SJSA1 (cell line): ENCODE measurements at places on chromosomes 16 and 17. TPM values are rescaled to one million over a fixed set of nuclear protein-coding genes. Genes with fewer than 3 reads are reported as not detected.
A peak's percentile ranks its signal among the peaks of the same experiment; 100 is the strongest.

Gene CTRL
- total RNA-seq, result 0.09 and 0.29 TPM in 2 replicates

DNA sequence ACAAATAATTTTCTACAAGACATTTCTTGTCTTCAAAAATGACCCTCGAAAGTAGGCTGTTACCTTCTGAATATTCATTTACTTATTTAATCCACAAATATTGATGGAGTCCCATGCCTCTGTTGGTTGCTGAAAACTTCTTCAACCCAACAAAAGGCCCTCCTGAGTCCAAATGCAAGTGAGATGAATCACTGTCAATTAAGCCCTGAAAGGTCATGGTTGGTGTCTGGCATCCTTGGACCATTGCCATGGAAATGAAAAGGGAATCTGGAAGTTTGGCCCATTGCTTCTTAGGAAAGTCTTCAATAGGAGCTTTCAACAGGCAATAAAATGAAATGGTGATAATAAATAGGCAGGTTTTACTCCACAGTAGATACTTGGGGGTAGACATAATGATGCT lies 364.7 kb upstream of the DYNLRB2 start:
- H3K4me1 ChIP-seq, result peaks cover 37% of the 10 kb centered on the region
- no peaks in the 10 kb centered on the region for H3K27me3 ChIP-seq
- no peaks in the 10 kb centered on the region for H3K36me3 ChIP-seq
- DNase-seq, result peak; percentile 60
- no peak overlapping the region for H3K4me3 ChIP-seq
- H3K27ac ChIP-seq, result peak overlapping the region; percentile 100

DNA sequence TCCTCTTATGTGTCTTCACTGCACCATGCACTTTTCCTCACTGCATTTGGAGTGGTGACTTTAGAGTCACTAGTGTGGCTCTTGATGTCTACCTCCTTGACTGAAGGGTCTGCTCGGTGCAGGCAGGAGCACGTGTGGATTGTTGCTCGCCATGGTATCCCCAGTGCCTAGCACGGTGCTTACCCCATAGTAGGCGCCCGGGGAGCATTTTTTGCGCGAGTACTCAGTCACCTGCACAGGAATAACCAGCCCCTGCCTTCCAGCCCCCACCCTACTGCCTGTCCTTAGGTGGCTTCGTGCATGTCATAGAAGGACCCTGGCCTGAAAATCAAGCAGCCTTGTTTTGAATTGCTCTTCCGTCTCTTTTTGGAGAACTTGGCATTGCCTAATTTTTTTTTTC lies 31.3 kb downstream of the CDRT15 start:
- no peak for DNase-seq
- no peaks in the 10 kb centered on the region for H3K27me3 ChIP-seq
- no peak overlapping the region for H3K27ac ChIP-seq
- H3K4me3 ChIP-seq, result no peak overlapping the region
- peaks cover 4% of the 10 kb centered on the region; the same call in 1 of the 2 replicates for H3K4me1 ChIP-seq
- peaks cover 3% of the 10 kb centered on the region; the same call in 1 of the 2 replicates for H3K36me3 ChIP-seq

- peak overlapping the region; percentile 86 for H3K27ac ChIP-seq
- peaks cover 60% of the 10 kb centered on the region for H3K4me1 ChIP-seq
- H3K27me3 ChIP-seq, result no peaks in the 10 kb centered on the region
- peaks cover 12% of the 10 kb centered on the region for H3K36me3 ChIP-seq
- no peak for DNase-seq
Measured at GRCh38 chr17:45319239-45319703, 2.5 kb upstream of the MAP3K14 start.

Gene NPIPB12
- total RNA-seq, result 2.8 and 5.4 TPM in 2 replicates

- no peak overlapping the region for H3K27ac ChIP-seq
- H3K27me3 ChIP-seq, result no peaks in the 10 kb centered on the region
- DNase-seq, result no peak
- no peaks in the 10 kb centered on the region for H3K4me1 ChIP-seq
- H3K36me3 ChIP-seq, result peaks cover 62% of the 10 kb centered on the region
Measured at GRCh38 chr17:67922503-67922902, 73.8 kb downstream of the C17orf58 start.

Gene KRTAP4-9
- not detected in 2 replicates for total RNA-seq

Gene MT1H
- total RNA-seq, result not detected in 2 replicates

Gene HLF
- 0.08 TPM in 1 of 2 replicates, not detected in the other for total RNA-seq

- no peak for DNase-seq
- H3K27me3 ChIP-seq, result no peaks in the 10 kb centered on the region
- H3K4me3 ChIP-seq, result no peak overlapping the region
- no peaks in the 10 kb centered on the region for H3K36me3 ChIP-seq
- peaks cover 21% of the 10 kb centered on the region for H3K4me1 ChIP-seq
Measured at GRCh38 chr17:39738568-39738901, 797 bp downstream of the GRB7 start.

GRCh38 chr16:84471316-84471715 lies 33.1 kb downstream of the MEAK7 start:
- H3K4me1 ChIP-seq, result no peaks in the 10 kb centered on the region
- H3K27ac ChIP-seq, result no peak overlapping the region
- DNase-seq, result peak; percentile 36
- H3K4me3 ChIP-seq, result no peak overlapping the region
- peaks cover 20% of the 10 kb centered on the region for H3K36me3 ChIP-seq

DNA sequence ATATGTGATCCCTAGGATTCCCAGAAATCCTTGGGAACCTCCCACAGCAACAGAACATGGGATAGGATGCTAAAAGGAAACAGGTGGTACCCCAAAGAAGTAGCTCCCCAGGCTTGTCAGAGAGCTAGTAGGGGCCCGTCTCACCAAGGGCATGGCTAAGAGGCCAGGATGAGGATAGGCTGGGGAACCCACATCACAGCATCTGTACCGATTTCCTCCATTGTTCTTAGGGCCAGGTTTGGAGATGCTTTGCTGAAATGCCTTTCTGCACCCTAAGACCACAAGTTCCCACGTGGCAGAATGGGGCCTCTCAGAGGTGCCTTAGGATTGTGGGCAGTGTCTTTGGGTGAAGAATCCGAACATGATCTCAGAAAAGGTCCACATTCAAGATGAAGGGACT lies 169.5 kb downstream of the HS3ST3B1 start:
- no peak overlapping the region for H3K4me3 ChIP-seq
- H3K27me3 ChIP-seq, result no peaks in the 10 kb centered on the region
- H3K36me3 ChIP-seq, result no peaks in the 10 kb centered on the region
- peak overlapping the region; percentile 88 for H3K27ac ChIP-seq

Gene TBC1D3G
- total RNA-seq, result not detected in 2 replicates

- H3K4me3 ChIP-seq, result no peak overlapping the region
- DNase-seq, result no peak
Measured at GRCh38 chr16:13436641-13437412, 483.1 kb upstream of the ERCC4 start.

- peaks cover 4% of the 10 kb centered on the region; the same call in 1 of the 2 replicates for H3K4me1 ChIP-seq
- no peak for DNase-seq
- no peaks in the 10 kb centered on the region for H3K36me3 ChIP-seq
- H3K4me3 ChIP-seq, result no peak overlapping the region
Measured at GRCh38 chr16:82197540-82198240, 27.7 kb upstream of the MPHOSPH6 start.

Gene CCL2
- 17.3 and 18.8 TPM in 2 replicates for total RNA-seq

Gene FADS6
- not detected in 2 replicates for total RNA-seq

Gene SPATA20
- 35.7 and 50.7 TPM in 2 replicates for total RNA-seq

Gene FOXN1
- total RNA-seq, result not detected in 2 replicates

Gene TIMP2
- total RNA-seq, result 122 and 166 TPM in 2 replicates

- DNase-seq, result no peak
- peaks cover 12% of the 10 kb centered on the region for H3K4me1 ChIP-seq
- no peaks in the 10 kb centered on the region for H3K36me3 ChIP-seq
- H3K27me3 ChIP-seq, result no peaks in the 10 kb centered on the region
Measured at GRCh38 chr17:37847811-37848331, 76.3 kb upstream of the TBC1D3K start.

Gene ITGAD
- total RNA-seq, result not detected in 2 replicates

DNA sequence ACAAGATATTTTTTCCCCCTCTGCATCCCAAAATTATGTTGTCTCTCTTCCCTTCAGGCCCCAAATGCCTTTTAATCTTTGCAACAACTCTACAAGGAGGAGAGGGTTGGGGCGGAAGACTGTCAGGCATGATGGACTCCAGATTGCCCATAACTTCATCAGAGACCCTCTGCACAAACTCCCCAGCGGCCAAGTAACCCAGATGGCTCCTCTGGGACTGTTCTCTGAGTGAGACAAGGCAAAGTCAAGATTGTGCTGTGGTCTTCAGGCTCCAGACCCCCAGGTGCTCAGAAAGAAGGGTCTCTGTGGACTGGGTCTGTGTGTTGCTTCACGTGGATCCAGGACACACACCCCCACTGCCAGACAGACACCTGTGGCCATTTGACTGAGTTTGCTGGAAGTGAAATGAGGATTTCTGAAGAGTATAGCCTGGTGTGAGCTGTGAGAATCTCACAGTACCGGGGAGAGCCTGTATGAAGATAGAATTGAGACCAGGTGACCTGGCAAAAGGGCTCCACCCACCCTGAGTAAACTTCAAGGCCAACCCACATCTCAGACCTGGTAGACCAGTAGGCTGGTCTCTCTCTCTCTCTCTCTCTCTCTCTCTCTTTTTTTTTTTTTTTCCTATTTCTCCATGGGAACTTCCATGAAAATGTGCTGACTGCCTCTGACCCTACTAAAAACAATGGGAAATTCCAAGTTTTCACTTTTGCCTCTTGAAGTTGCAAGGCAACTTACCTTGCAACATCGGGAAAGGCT lies 354.1 kb downstream of the SOX9 start:
- no peak overlapping the region for H3K4me3 ChIP-seq
- DNase-seq, result no peak
- H3K4me1 ChIP-seq, result no peaks in the 10 kb centered on the region
- H3K36me3 ChIP-seq, result no peaks in the 10 kb centered on the region
- H3K27ac ChIP-seq, result no peak overlapping the region

Gene KIF18B
- 7.8 and 14.0 TPM in 2 replicates for total RNA-seq

- H3K36me3 ChIP-seq, result no peaks in the 10 kb centered on the region
- no peak for DNase-seq
- no peak overlapping the region for H3K27ac ChIP-seq
- H3K4me3 ChIP-seq, result no peak overlapping the region
- no peaks in the 10 kb centered on the region for H3K4me1 ChIP-seq
Measured at GRCh38 chr17:28506763-28507487, 777 bp downstream of the FOXN1 start.

Gene HSD3B7
- total RNA-seq, result 4.1 and 7.8 TPM in 2 replicates

GRCh38 chr17:78129351-78130089 lies 965 bp upstream of the TMC6 start:
- no peak overlapping the region for H3K27ac ChIP-seq
- DNase-seq, result no peak
- H3K27me3 ChIP-seq, result peaks cover 63% of the 10 kb centered on the region
- H3K36me3 ChIP-seq, result no peaks in the 10 kb centered on the region
- peaks cover 16% of the 10 kb centered on the region for H3K4me1 ChIP-seq

Gene ASPHD1
- total RNA-seq, result 3.7 and 8.8 TPM in 2 replicates

Gene ST6GALNAC2
- 0.84 TPM in 1 of 2 replicates, not detected in the other for total RNA-seq

Gene SLC38A8
- total RNA-seq, result not detected in 2 replicates

Gene KRTAP2-3
- total RNA-seq, result not detected in 2 replicates

DNA sequence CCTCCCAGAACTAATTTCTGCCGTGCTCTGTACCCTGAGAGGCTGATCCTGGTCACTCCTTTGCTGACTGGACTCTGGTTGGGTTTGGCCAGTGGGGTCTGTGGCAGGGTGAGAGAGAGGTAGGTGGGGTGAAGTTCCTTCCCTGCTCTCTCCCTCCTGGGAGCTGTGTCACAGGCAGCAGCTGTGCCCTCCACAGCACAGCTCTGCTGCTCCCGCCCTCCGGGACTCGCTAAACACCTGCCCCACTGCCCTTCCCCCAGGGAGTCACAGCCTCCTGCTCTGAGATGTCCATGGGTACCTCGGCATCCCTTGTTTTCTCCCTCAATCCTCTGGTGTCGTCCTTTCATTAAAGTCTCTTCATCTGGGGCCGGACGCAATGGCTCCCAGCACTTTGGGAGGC lies 66.4 kb downstream of the SRCIN1 start:
- no peak for DNase-seq
- H3K27me3 ChIP-seq, result no peaks in the 10 kb centered on the region
- H3K4me3 ChIP-seq, result no peak overlapping the region
- H3K36me3 ChIP-seq, result no peaks in the 10 kb centered on the region
- H3K4me1 ChIP-seq, result no peaks in the 10 kb centered on the region

Gene DHRS7C
- total RNA-seq, result not detected in 2 replicates

DNA sequence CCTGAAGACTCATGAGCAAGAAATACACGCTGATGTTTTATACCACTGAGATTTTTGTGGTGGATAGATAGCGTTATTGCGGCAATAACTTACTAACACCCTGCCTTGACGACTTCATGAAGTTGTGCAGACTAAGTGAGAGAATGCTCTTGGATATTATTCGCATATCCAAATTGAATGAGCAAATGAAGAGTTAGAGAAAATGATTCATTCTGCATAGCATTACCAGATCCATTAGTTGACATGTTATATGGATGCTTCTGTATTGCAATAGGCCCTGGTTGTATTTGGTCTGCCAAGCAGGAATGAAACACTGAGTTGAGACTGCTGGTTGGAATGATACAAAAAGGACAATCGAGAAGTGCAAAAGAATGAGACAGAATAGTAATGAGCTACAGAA lies 247.3 kb downstream of the CA10 start:
- H3K27me3 ChIP-seq, result peaks cover 11% of the 10 kb centered on the region; the same call in 1 of the 2 replicates
- no peak overlapping the region for H3K27ac ChIP-seq
- H3K4me3 ChIP-seq, result no peak overlapping the region
- no peak for DNase-seq

- peaks cover 44% of the 10 kb centered on the region for H3K36me3 ChIP-seq
- H3K4me1 ChIP-seq, result peaks cover 30% of the 10 kb centered on the region
- H3K4me3 ChIP-seq, result peak overlapping the region; percentile 68
- no peak for DNase-seq
- peak overlapping the region; percentile 59 for H3K27ac ChIP-seq
- no peaks in the 10 kb centered on the region for H3K27me3 ChIP-seq
Measured at GRCh38 chr17:38753071-38753506, 548 bp downstream of the PSMB3 start.

DNA sequence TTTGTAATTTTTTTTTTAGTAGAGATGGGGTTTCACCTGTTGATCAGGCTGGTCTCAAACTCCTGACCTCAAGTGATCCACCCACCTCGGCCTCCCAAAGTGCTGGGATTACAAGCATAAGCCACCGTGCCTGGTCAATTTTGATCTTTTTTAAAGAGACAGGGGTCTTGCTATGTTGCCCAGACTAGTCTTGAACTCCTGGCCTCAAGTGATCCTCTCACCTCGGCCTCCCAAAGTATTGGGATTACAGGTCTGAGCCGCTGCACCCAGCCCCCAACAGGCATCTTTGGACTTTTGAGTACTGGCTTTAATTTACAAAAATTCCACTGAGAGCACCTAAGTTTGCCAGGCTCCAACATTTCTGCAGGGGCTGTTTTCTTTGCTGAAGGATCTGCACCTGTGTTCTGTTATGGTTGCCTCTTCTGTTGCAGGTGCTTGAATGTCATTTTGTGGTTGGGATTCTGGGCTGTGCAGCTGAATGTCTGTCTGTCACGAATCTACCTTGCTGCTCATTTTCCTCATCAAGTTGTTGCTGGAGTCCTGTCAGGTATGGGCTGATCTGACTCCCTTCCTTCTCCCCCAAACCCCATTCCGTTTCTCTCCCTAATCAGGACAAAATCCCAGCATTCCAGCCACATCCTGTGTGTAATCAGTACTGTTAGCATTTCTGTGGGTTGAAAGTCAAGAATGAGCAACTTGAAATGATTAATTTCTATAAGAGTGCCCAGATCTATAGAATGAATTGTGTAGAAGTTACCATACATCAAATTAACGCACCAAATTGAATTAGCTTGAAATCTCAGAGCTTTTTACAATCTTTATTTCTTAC lies 8.5 kb downstream of the G6PC1 start:
- H3K36me3 ChIP-seq, result no peaks in the 10 kb centered on the region
- H3K27me3 ChIP-seq, result peaks cover 9% of the 10 kb centered on the region
- H3K27ac ChIP-seq, result no peak overlapping the region
- no peak overlapping the region for H3K4me3 ChIP-seq
- no peaks in the 10 kb centered on the region for H3K4me1 ChIP-seq
